ENCODE measurements at places on chromosomes 13 and 19.
A peak's percentile ranks its signal among the peaks of the same experiment; 100 is the strongest.

- DNase-seq, result no peak
Observed at GRCh38 chr19:9848060-9848459, 12.9 kb downstream of the PIN1 start.

DNA sequence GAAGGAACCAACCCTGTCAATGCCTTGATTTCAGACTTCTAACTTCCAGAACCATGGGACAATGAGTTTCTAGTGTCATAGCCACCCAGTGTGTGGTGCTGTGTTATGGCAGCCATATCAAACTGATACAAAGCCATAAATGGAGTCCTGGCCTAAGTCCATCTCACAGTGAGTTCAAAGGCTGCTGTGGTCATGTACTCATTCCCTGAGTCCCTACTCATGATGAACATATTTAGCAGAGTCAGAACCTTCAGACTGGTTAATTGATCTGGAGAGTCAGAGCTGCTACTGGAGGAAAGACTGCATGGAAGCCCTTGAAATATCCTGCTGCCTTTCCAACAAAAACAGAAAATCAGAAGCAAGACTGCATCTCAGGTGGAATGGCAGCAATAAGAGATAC lies 39.2 kb upstream of the CSNK1A1L start:
- no peak for DNase-seq

GRCh38 chr19:30219702-30220101 lies 152.5 kb upstream of the ZNF536 start:
- DNase-seq, result no peak

DNA sequence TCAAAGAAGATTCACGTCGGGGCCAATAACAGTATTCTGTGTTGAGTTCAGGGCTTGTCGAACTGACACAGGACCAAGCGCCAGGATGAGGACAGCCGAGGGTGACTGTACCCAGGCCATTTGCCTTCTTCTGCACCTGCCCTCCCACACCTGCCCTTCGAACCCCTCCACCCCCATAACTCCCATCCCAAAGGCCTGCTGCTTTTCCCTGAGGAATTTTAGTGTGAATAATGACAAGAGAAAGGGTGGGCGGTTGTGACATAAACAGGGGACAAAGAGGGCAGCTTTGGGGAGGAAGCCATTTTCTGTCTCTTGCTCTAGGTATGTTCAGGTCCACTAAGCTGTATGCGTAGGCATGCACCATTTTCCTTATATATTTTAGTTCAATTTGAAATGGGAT lies 26.1 kb downstream of the GJA3 start:
- no peak for DNase-seq

GRCh38 chr19:1354970-1355567 lies 28.6 kb upstream of the NDUFS7 start:
- DNase-seq, result no peak

GRCh38 chr13:34114581-34114980 lies 296.6 kb downstream of the RFC3 start:
- no peak for DNase-seq

GRCh38 chr13:57739543-57740190 lies 108.1 kb downstream of the PCDH17 start:
- no peak for DNase-seq

- no peak for DNase-seq
Observed at GRCh38 chr19:1616396-1616795, 11.1 kb upstream of the UQCR11 start.

GRCh38 chr13:101139081-101139480 lies 277.2 kb downstream of the NALCN start:
- DNase-seq, result peak; percentile 60

DNA sequence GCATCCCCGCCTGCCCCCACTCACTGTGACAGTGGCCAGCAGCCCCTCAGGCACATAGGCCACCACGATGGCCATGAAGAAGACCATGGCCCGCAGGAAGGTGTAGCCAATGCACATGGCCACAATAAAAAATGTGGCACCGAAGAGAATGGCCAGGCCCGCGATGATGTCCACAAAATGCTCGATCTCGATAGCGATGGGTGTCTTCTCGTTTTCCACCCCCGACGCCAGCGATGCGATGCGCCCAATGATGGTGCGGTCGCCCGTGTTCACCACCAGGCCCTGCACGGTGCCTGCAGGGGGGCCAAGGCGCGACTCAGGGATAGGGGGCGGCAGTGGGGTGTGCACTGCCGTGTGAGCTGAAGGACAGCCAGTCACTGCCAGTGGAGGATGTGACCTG lies 3.7 kb downstream of the ATP4A start:
- no peak for DNase-seq

DNA sequence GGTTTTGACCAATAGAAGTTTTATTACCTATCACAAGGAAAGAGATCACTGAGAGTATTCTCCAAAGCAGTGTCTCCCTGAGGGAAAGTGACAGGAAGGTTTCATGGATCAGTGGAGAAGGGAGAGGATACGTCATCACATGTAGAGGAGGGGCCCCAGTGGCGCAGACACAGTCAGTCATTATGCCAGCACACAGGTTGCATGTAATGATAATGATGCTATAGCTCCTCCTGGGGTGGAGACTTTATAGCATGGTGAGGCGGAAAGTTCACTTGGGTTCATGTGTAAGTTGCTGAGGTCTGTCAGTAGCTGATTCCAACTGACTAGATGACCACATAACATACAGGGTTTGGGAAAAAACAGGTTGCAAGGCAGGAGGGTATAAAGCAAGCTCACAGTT lies 88.8 kb downstream of the FNDC3A start:
- DNase-seq, result no peak

DNA sequence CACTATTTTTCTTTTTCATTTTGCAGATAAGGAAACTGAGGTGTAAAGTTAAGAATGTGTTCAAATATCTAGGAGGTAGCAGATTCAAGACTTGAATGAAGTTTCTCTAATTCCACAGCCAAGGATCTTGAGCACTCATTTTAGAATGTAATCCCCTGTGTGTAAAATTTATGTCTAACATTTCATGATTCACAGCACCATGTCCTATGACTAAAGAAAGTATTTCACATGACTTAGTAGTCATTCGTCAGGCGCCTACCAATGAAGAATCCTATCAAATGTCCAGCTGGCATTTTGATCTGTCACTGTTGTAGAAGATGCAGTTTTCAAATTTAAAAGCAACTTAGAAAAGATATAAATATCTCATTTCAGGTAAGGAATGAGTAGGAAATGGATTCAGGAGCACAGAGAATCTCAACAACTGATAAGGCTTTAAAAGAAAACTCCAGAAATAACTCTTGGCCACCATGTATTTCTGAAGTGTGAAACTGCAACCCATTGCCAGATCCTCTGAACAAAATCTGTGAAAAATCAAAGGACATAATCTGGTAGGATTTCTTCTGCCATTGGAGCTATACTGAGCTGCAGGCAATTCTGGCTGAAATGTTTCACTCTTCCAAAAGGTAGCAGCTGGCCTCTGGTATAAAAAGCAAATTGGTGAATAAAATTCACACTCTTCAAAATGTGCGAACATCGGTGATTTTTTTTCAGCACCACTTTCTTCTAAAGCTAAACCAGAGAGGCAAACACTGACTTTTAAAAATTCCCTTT lies 92.2 kb downstream of the DCLK1 start:
- no peak for DNase-seq

All from COR-L47 (cell line).